Activated CD4-positive, alpha-beta T cell treated with anti-CD3 and anti-CD28 coated beads, Interleukin-2, amount 50 U/mL, for 4 hours (primary cell): ENCODE measurements at places on chromosomes 5 and 9.
A peak's percentile ranks its signal among the peaks of the same experiment; 100 is the strongest.

DNA sequence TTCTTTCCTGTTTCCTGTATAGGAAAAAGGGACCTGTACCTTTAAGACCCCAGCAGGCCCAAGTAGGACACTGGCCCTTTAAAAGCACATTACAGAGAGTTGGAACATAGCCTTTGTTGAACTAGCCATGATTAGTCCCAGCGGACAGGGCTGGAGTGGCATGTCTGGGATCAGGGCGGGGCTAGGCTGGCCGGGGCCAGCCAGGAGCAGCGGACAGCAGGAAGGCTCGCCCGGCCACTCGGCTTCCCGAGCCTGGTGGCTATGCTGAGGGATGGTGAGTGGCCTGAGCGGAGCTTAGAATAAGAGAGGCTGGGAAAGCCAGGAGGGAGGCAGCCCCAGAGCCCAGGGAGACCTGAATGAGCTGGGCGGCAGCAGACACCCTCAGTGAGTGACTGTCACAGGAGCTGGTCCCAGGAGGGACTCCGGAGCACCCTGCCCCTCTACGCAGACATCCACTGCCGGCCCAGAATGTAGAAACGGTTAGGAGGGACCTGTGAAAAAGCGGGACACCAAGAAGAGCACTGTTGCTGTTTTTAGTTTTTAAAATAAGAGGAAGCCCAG is 92.1 kb downstream of the DAB2IP start:
- no peak for DNase-seq

GRCh38 chr5:170363671-170364070 is 25.5 kb downstream of the KCNMB1 start:
- no peak for DNase-seq

GRCh38 chr9:113154471-113154870 is 3.7 kb downstream of the SLC31A2 start:
- no peak for DNase-seq

DNA sequence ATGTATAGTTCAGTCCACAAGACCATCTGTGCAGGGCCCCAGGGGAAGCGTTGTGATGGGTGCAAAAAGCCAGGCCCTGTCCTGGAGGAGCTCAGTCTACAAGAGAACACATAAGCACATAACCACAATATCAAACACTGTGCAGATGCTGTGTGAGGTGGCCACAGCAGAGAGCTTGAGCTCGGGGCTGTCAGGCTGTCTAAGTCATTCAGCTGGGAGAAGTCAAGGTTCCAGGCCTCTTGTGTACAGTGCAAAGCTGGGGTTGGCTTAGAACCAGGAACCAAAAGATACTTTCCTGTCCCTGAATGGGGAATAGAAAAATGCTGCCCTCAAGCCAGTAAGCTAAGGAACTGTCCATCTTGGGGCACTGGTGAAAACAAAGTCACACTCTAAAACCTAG is 75.0 kb downstream of the PRDM6 start:
- DNase-seq: no peak

- no peak for DNase-seq
Measured at GRCh38 chr9:18706648-18707047, 232.7 kb downstream of the ADAMTSL1 start.

- DNase-seq: no peak
Measured at GRCh38 chr5:135223891-135224625, 175.0 kb downstream of the MACROH2A1 start.

GRCh38 chr5:36584009-36584875 is 22.2 kb upstream of the SLC1A3 start:
- no peak for DNase-seq

GRCh38 chr9:127977009-127977883 is 3.5 kb downstream of the EEIG1 start:
- no peak for DNase-seq

DNA sequence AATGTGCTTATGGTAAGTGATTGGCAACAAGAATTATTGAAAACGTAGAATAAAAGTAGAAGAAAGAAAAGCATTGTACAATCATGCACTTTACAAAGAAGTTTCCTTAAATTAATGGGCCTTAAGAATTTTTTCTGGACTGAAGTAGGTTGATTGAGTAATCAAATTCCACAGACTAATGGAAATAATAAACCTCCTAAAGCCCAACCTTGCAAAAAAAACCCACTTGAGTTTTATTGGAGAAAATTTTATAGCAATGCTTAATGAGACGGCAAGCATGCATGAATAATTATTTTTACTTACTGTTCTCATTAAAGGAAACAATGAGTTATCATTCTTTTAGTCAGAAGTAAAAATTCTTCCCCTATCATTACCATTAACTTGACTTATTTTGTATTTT is 676.1 kb upstream of the C9orf72 start:
- DNase-seq: no peak

- DNase-seq: no peak
Measured at GRCh38 chr5:132243366-132243977, 14.0 kb upstream of the PDLIM4 start.

DNA sequence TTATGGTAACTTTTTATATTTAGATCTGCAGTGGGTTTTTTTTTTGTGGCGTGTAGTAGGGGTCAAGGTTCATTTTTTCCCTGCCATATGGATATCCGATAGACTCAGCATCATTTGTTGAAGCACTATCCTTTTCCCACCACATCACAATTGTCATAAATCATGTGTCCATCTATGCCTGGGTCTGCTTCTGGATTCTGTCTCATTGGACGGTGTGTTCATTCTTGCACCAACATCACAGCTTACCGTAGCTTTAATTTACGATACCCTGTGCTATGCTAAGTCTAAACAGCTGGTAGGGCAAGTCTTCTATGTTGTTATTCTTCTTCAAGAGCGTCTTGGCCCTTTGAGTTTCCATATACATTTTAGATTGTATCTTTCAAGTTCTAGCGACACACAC is 175.0 kb downstream of the RGS3 start:
- no peak for DNase-seq

- DNase-seq: no peak
Measured at GRCh38 chr5:117463881-117464570, 889.4 kb upstream of the SEMA6A start.

GRCh38 chr9:90064971-90065370 is 460.2 kb downstream of the GADD45G start:
- DNase-seq: no peak

- DNase-seq: no peak
Measured at GRCh38 chr5:139814191-139814601, 18.6 kb downstream of the PSD2 start.

DNA sequence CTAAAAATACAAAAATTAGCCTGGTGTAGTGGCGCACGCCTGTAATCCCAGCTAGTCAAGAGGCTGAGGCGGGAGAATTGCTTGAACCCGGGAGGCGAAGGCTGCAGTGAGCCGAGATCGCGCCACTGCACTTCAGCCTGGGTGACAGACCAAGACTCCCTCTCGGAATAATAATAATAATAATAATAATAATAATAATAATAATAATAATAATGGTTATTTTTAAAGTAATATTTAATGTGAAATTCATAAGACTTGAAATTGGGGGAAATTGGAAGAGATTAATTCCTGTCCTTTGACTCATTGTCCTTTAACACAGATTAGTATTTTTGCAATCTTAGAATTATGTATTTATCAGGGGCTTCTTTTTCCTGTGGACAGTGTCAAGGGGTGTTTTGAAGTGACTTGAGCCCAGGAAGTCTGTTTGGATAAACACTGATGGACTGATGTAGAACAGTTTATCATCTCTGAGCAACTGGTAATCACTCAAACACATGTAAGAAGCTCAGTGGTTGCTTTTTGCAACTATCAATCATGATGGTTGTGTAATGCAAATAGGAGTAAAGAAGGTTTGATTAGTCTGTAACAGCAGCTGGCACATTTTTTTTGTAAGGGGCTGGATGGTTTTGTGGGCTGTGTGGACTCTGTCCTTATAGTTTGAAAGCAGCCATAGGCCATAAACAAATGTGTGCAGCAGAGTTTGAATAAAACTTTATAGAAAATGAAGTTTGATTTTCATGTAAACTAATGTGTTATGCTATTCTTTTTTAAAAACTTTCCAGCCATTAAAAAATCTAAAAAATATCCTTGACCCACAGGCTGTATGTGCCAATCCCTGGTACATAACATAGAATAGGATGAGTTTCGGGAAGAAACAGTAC is 93.5 kb downstream of the F2RL2 start:
- DNase-seq: no peak

- DNase-seq: no peak
Measured at GRCh38 chr5:137622850-137623249, 113.0 kb downstream of the KLHL3 start.

GRCh38 chr5:149409268-149409948 is 30.3 kb upstream of the IL17B start:
- no peak for DNase-seq

GRCh38 chr9:34335376-34335775 is 6.0 kb downstream of the NUDT2 start:
- DNase-seq: no peak

DNA sequence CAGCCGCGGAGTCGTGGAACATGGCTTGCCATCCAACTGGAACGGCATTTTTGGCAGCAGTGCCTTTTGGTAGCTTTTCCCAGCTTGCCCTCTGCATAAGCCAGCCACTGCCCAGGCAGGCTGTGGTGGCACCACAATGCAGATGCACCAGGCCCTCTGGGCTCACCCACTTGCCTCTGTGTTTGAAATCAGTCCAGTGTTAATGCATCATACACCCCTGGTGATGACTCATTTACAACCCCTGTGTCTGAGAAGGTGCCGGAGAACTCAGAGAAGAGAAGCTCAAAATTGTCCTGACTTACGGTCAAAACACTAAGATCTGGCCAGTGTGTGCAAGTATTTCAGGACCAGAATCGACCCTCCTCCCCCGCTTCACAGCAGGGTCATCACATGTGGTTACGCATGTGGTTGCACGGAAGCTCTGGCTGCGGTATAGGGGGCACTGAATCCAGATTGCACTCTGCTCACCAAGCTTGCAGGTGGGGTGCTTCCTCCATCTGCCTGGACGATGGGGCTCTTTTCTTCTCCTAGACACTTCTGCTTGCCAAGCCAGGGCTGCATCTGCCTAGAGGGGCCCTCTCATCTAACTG is 66.5 kb upstream of the SMIM15 start:
- DNase-seq: no peak

- DNase-seq: no peak
Measured at GRCh38 chr5:97133101-97133500, 9.3 kb downstream of the LIX1 start.

- no peak for DNase-seq
Measured at GRCh38 chr9:84748112-84748511, 78.6 kb downstream of the NTRK2 start.

DNA sequence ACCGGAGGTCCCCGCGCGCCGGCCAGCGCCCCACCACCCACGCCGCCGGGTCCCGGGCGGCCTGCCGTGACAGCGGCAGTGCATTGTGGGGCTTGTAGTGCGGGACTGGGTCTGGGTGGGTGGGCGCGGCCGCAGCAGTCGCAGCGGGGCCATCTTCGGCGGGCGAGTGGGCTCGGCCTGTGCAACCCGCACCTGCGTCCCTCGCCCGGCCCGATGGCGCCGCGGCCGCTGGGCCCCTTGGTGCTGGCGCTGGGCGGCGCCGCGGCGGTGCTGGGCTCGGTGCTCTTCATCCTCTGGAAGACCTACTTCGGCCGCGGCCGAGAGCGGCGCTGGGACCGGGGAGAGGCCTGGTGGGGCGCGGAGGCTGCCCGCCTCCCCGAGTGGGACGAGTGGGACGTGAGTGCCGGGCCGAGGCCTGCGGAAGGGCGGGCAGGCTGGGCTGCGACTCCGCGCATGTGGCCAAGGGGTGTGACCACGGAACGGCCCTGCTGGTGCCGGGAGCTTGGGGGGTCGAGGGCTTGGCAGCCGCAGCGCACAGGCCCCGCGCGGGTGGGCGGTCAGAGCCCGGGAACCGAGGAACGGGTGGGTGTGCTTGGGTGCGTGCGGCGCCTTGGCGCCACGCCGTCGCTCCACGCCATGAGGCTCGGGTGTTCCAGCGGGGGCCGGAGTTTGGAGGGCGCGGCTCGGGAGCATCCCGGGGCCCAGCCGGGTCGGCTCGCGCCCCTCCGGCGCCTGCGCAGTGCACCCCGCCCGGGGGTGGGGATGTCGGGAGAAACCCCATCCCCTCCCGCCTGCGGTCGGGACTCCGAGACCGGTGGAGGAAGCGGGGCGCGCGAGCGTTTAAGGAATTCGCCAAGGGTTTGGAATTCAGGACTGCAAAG is at the start of gene ARL10:
TSS of gene ARL10 (plus strand) at position 137 of the 881 bp plus-strand sequence. CDS start at position 214, 77 bp downstream.
- DNase-seq: peak; percentile 51

DNA sequence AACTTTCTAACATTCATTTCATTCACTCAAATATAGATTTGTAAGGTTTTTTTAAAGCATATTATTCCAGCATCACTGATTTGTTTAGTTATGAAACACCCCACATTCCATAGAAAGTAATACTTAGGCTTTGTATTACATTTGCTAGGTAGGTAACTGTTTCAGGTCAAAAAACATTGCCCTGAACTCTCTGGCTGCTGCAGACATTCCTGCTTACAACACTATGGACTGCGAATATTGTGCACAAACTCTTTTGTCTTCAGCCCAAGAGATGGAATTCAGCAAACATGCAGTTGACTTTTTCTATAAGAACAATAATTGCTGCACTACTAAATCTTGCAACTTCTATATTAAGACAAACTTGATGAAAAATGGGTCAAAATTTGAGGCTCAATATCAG is 301.0 kb downstream of the ARL15 start:
- DNase-seq: no peak

GRCh38 chr5:98839469-98840383 is 66.3 kb downstream of the RGMB start:
- DNase-seq: no peak
